ENCODE measurements at places on chromosomes 2 and 18.

DNA sequence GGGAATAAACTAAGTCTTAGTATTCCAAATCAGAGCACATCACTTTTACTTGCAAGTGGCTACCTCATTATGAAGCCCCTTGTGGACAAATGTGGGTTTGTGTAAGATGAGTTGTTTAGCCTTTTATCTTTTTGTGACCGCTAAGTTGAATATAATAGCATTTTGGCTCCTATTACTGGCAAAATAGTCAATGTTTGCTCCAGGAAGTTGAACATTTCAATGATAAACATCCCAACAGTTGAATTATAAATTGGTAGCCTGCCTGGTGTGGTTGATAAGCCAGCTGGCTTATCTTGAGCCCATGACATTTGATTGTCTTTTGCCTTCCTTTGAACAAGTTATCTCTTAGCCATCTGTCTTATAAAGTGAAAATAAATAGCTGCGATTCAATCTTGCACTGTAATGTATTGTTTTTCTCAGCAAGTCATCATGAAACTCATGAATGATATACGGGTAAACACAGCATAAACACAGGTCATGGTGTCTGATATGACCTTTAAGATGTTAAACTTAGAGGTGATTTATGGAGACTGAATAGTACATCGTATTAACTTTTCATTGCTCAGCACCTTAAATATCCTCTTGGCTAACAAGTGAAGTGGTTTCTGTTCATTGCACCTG is 338.4 kb downstream of the SOCS6 start:
- DNase-seq: no peak

DNA sequence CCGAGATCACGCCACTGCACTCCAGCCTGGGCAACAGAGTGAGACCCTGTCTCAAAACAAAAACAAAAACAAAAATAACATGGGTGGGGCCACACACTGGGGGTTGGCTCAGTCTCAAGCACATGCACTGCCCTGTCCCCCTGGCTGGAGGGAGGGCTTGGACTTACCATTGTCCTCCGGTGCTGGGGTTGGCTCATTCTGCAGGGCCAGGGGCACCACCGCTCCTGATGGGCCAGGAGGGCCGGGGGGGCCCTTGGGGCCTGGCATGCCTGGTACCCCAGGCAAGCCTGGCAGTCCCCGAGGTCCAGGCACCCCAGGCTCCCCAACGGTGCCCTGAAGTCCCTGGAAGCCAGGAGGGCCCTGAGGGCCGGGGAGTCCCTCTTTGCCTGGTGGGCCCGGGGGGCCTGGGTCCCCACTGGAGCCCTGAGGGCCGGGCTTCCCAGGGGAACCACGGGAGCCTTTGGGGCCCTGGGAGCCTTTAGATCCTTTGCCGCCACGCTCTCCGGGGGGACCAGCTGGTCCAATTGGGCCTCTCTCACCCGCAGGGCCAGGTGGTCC is 66.8 kb upstream of the THOC1 start:
- no peak for DNase-seq

DNA sequence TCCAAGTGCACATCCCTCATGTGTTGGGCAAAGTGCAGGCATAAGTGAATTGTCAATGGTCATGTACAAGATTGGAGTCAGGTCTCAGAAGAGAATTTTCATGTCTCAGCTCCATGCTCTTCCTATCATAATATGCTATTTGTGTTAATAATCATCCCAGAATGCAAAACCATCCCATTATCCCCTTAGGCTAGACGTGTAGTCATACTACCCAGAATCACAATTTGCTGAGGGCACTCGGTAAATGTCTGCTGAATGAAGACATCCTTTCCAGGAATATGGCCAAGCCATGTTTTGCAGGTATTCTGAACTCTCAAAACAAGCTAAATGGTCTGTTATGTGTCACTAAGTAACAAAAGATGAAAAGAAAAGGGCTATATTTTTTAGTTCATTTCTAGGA is 263.8 kb downstream of the RAD51AP2 start:
- DNase-seq: no peak

DNA sequence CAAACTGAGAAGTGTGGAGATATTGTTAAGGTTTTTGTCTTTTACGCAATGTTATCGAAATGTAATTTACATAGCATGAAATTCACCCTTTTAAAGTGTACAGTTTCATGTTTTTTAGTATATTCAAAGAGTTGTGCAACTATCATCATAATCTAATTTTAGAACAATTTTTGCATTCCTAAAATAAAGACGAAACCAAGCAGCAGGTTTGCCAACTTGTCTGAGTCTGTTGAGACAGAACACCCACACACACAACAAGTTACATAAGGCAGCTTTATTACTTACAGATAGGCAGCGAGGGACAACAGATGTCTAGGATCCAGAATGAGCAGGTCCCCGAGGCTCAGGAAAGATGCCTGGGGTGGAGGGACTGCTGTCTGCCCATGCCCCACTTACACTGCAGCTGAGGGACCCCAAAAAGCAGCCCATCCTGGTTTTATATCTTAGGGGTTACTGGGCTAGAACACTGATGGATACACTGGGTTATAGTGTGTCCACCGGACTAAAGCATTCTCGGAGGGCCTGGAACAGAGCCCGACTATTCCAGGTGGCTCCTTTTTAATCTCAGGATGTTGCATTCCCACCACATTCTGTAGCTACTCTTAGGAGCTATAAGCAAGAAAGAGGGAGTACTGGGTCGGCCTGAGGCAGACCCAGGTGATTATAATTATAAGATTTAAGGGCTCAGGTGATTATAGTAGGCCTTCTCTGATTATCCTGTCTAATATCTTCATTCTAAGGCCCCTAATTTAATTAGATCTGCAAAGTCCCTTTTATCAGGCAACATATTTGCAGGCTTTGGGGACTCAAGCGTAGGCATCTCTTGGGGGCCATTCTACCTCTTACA is 150.2 kb upstream of the DOK6 start:
- no peak for DNase-seq

DNA sequence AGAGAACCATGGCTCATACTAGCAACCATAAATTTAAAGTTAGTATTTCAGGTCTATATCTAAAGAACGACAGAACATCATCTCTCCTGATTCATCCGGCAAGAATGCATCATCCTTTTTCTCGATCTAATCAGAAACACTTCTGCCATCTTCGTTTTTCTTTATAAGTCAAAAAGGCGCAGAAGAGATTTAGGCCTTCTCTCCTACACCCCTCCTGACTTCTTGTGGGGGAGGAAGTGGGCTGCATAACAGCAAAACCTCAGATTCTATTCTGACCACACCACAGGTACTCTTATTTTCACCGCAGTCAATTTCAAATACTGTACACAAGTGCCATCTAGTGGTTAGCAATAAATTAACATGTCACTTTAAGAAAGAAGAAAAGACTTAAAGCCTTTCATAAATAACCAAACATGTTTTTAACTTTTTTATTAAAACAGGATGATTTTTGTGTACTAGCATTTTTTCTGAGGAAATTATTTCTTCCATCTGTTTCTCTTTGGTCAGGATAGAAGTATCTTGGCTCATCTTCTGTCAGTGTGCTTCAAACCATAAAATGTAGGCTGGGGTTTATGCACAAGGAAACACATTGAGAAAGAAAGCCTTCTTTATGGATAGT is 48.4 kb upstream of the PIK3C3 start:
- no peak for DNase-seq

DNA sequence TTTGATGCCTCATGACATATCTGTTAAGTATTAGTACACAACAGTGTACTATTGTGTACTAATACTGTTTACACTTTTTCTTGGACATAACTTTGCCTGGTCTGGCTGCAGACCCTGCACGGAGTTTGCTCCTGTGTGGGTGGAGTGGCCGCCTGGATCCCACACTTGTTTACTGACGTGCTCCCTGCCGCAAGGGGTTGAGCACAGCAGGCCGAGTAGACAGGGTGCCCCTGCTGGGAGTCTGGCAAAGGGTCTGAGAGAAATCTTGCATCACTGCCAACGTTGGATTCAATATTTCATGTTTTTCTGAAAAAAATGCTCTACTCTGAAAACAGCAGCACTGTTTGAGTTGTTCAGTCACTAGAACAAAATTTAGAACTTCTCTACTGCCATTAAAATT is 59.0 kb downstream of the PDK1 start:
- no peak for DNase-seq

- no peak for DNase-seq
Observed at GRCh38 chr2:15746703-15747550, 155.3 kb downstream of the DDX1 start.

GRCh38 chr2:127726158-127726880 is 25.0 kb downstream of the SFT2D3 start:
- no peak for DNase-seq

DNA sequence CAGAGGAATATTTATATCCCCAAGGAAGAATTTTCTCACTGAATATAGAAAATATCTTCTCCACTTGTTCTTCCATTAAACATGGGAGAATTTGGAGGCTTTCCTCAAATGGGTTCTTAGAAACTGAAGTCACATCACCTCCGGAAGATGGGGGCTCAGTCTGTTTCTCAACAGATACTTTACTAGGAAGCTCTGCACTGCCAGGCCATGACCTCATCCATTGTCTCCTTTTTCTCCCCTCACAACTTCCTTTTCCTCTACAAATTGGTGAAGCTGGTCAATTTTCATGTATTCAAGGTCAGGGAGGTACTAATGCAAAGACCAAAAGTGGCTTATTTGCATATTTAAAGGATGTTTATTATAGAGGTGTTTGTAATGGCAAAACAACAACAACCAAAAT is 173.1 kb downstream of the RNF152 start:
- no peak for DNase-seq

DNA sequence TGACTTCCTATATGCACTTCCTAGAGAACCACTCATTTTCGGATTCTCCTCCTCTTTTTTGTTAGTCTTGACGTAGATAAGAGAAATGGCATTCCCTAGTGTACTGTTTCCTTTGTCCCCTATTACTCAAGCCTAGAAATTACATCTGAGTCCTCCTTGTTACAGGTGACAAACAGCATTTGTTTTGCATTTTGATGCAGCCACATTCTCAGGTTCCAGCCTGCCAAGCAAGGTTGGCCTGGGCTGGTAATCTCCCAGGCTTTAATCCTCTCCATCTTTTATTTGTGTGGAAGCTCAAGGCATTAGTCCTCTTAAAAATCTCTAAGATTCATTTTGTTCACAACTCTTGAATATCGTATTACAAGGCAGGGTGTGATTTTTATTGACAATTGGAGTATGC is 318.0 kb upstream of the NRP2 start:
- DNase-seq: no peak

- no peak for DNase-seq
Observed at GRCh38 chr2:191318729-191319078, 73.5 kb downstream of the MYO1B start.

- no peak for DNase-seq
Observed at GRCh38 chr18:25853691-25854433, 236.6 kb downstream of the SS18 start.

- no peak for DNase-seq
Observed at GRCh38 chr2:218229851-218230250, 12.9 kb downstream of the ARPC2 start.

DNA sequence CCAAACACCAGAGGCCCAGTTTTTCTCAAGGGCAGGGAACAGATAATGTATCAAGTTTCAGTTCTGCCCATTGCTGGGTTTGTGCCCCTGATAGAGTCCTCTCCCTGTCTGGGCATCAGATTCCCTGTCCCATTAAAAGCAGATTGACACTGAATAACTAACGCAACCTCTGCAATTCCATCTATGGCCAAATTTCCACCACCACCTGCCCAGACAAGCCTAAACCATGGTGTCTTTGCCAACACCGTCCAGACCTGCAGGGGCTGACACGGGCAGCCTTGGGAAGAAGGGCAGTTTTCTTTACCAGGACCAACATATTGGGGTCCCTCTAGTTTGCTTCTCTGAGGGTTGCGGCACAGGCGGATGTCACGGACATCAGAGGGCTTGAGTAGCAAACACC is 26.4 kb upstream of the PAX8 start:
- no peak for DNase-seq

GRCh38 chr2:148971547-148971946 is 67.0 kb upstream of the LYPD6B start:
- DNase-seq: no peak

DNA sequence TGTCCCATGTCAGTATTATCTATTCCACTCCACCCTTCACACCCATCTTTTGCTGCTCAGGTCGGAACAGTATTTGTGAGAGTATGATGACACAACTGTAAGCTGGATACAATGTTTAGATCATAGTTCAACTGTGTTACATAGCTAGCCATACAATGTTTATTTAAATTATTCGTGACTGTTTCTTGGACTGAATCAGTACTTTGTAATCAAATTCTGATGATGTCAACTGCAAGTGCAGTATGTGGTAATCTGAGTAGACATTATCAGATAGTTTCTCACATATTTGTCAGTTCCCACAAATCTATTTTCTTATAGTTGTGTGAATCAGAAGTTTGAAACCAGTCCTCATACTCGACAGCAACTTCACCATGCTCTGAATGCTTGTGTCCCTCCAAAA is 177.6 kb downstream of the ZNF407 start:
- DNase-seq: no peak

GRCh38 chr2:204892506-204893255 is 347.4 kb downstream of the PARD3B start:
- DNase-seq: no peak

- DNase-seq: no peak
Observed at GRCh38 chr2:97948926-97949325, 46.8 kb downstream of the TMEM131 start.

- no peak for DNase-seq
Observed at GRCh38 chr18:10234912-10235660, 219.3 kb upstream of the APCDD1 start.

DNA sequence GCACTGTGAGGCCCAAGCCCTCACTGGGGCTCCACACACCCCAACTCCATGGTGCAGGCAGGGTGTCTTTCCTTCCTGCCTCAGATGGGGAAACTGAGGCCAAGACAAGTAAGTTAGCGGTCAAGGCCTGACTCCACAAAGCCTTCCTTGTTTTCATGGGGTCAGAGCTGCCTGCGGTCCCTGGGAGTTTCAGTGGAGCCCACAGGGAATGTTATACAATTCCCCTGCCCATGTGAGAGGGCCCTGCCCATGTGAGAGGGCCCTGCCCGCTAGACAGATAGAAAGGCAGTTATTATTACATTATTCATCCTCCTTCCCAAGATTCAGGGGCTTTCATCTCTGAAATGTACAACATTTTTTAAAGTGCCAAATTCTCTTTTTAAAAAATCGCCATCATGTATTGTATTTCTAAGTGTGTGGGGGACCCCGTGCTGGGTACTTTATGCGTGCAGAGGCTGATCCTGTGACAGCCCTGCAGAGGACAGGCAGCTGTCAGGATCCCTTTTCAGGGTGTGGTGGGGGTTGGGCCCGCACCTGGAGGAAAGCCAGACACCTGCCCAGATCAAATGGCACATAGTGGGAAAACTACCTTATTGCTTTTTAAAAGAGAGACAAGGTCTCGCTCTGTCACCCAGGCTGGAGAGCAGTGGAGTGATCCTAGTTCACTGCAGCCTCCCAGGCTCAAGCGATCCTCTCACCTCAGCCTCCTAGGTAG is 23.4 kb downstream of the FBLN7 start:
- DNase-seq: no peak

- no peak for DNase-seq
Observed at GRCh38 chr2:75605770-75606529, 40.6 kb upstream of the MRPL19 start.

- DNase-seq: no peak
Observed at GRCh38 chr2:205783872-205784499, 101.7 kb downstream of the NRP2 start.

Data from stimulated activated CD8-positive, alpha-beta memory T cell treated with anti-CD3 and anti-CD28 coated beads, Interleukin-15, amount 100 ng/mL, for 4 hours (primary cell).